ENCODE measurements at places on chromosomes 12 and 14. TPM values are rescaled to one million over a fixed set of nuclear protein-coding genes. Genes with fewer than 3 reads are reported as not detected.

- H3K4me1 ChIP-seq = peaks cover 10% of the 10 kb centered on the region
- no peak overlapping the region for H3K4me3 ChIP-seq
- DNase-seq = peak; percentile 46
- H3K27me3 ChIP-seq = no peaks in the 10 kb centered on the region
Measured at GRCh38 chr14:97854918-97855317, 1057.7 kb downstream of the VRK1 start.

GRCh38 chr12:50637870-50638481 is 125.9 kb upstream of the ATF1 start:
- H3K4me3 ChIP-seq = no peak overlapping the region
- no peak overlapping the region for H3K27ac ChIP-seq
- no peaks in the 10 kb centered on the region for H3K4me1 ChIP-seq
- no peaks in the 10 kb centered on the region for H3K27me3 ChIP-seq

FSCB gene
- not detected for total RNA-seq

DNA sequence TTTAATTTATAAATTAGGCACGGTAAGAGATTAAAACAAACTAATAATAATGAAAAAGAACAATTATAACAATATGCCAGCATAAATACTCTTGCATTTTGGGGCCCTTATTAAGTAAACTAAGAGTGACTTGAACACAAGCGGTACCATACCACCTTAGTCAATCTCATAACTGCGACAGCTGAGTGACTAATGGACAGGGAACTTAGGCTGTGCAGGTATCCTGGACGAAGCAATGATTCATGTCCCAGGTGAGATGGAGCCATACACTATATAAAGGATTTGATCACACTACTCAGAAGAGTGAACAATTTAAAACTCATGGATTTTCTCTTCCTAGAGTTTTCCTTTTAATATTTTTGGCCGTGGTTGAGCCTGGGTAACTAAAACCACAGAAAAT is 4.3 kb downstream of the KLRC4 start:
- H3K36me3 ChIP-seq = no peaks in the 10 kb centered on the region
- no peak for DNase-seq
- H3K4me1 ChIP-seq = no peaks in the 10 kb centered on the region
- H3K4me3 ChIP-seq = no peak overlapping the region

PSME2 gene
- total RNA-seq = 125 TPM

ADCY6 gene
- total RNA-seq = 30.2 TPM

GRCh38 chr14:94081386-94081820 is 293 bp downstream of the IFI27L1 start:
- no peak for DNase-seq
- H3K4me3 ChIP-seq = peak overlapping the region; percentile 99
- peaks cover 29% of the 10 kb centered on the region for H3K36me3 ChIP-seq
- no peaks in the 10 kb centered on the region for H3K27me3 ChIP-seq
- H3K27ac ChIP-seq = no peak overlapping the region
- H3K4me1 ChIP-seq = peaks cover 2% of the 10 kb centered on the region

GRCh38 chr12:110277530-110278254 is 3.4 kb upstream of the ATP2A2 start:
- H3K27me3 ChIP-seq = no peaks in the 10 kb centered on the region
- 0 out of 2 replicates have a peak, but pooled peaks cover 3% of the 10 kb centered on the region for H3K4me1 ChIP-seq
- no peak overlapping the region for H3K27ac ChIP-seq
- H3K36me3 ChIP-seq = peaks cover 7% of the 10 kb centered on the region

DNA sequence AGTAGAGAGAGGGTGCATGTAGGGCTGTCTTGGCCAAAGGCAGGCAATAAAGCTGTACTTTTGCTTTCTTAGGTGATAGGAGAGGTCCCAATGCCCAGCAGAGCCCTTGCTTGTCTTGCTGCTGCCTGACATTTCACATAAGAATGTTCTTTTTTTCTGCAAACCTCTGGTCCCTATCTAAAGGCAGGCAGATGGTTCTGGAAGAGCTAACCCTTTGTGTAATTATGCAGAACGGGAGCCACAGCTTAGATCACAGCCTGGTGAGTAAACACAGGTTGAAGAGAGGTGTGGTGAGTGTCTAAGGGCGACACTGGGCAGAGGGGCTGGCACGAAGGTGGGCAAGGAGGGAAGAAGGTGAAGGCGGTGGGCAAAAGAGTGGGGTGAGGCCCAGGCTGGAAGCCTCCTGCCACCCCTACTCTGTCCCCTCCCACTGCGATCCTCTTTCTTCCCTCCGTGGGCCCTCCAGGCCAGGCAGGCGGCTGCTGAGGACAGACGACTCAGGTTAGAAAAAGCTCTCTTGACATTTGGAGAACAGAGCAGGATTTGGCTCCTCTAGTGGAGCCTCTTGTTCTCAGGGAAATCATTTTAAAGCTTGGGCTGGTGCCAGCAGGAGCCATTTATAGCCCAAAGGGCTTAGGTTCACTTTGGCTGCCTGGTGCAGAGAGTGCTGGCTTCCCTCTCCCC is 42.8 kb downstream of the PRMT8 start:
- no peaks in the 10 kb centered on the region for H3K36me3 ChIP-seq
- no peak overlapping the region for H3K4me3 ChIP-seq
- H3K27ac ChIP-seq = no peak overlapping the region

CBLN3 gene
- 0.39 TPM for total RNA-seq
